ENCODE measurements at places on chromosomes 7 and 10.

GRCh38 chr7:90229682-90230081, 15.3 kb upstream of the CFAP69 start:
- DNase-seq = no peak

GRCh38 chr7:5679813-5680473, 101.5 kb downstream of the RNF216 start:
- DNase-seq = no peak

DNA sequence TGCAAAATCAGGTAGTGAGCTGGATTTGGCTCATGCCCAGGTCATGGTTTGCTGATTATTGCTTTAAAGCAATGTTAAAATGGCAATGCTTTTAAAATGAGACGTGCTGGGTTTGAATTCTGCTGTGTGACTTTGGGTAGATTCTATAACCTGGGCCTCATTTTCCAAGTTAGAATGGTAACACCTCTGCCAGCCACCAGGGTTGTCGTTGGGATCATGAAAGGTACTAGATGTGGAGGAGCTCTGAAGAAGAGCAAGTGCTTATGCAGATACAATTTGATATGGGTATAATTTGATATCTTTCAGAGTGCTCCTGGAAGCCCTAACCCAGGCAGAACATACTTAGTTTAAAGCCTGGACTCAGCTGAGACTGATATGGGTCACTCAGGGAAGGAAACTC, 60.0 kb downstream of the EVX1 start:
- no peak for DNase-seq

DNA sequence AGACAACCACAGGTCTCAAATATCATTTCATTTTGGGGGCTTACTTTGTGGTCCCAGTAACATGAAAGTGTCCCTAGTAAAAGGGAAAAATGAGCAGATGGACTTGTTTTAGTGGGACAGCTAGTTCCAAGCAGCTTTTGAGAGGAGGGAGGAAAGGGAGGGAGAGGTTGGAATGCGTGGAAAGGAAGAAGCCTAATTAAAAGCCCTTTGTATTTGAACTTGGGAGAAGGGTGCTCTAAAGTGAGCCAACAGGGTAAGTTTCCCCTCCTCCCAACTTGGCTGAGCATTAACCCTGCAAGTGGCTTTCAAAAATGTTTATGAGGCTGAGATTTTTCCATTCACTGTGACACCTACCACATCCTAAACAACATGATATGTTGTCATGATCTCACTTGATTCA, 38.8 kb upstream of the LYZL1 start:
- DNase-seq = no peak

DNA sequence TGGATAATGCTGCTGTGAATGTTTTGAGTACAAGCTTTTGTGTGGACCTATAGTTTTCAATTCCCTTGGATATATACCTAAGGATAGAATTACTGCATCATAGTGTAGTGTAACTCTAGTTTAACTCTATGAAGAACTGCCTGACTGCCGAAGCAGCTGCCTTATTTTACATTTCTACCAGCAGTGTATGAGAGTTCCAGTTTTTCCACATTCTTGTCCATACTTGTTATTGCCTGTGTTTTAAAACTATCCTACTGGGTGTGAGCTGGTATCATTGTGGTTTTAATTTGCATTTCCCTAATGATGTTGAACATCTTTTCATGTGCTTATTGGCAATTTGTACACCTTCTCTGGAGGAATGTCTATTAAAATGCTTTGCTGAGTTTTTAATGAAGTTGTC, 15.7 kb downstream of the SEPTIN7 start:
- no peak for DNase-seq

DNA sequence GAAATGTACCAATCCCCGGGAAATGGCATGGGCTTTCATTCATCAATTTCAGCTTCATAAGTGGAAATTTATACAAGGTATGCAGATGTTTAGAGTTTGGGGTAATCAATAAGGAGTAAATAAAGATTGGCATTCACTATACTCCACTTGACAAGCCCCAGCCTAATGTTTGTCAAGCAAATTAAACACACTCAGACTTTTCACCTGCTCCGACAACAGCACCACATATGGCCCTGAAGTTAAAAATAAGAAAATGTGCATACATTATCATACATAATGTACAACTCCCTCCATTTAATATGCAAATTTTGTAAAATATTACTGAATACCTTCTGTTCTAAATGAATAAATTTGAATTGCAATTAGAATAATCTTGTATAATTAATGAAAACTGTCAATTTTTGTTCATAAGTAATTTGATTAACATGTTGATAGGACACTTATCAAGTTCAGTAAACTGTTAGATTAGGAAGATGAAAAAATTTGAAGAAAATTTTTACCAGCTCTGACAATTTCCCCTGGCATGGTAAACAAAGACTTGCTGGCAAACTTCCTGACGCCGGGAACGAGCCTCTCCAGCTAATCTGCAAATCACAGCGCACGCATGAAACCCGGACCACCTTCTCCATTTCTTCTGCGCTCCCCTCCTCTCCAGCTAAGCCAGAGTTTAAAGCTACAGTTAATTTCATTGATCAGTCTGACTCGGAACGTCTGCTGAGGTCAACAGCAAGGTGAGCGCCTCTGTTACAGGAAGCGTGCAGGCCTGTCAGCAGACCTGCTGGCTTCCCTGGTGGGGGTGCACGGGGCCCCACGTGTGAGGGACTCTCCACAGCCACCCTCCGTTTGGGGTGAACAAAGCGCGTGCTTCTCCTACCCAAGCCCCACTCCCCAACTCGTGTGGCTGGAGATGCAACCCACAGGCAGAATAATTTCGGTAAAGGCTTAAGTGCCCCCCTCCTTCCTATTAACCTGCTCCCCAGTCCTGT, 70.7 kb downstream of the EBF3 start:
- DNase-seq = no peak

DNA sequence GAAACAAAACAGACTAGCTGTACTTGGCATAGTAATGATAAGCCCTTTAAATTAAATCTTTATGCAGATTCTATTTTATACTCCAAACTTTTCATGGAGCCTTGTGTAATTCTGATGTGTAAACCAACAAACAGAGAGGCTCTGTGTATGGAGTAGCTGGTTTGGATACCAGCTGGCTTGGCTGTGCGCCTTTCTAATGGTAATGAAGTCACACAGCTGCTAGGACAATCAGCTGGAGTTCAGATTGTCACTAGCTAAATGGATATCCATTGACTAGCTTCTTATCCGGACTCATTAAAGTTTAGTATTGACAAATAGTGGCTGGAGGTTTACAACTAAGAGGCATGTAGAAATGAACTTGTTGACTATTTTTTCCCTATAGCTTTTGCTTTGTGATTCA, 398.4 kb downstream of the DGKB start:
- DNase-seq = no peak

- no peak for DNase-seq
Measured at GRCh38 chr7:158684329-158684728, 20.3 kb downstream of the NCAPG2 start.

GRCh38 chr10:110269374-110270318, 35.1 kb downstream of the SMNDC1 start:
- DNase-seq = no peak

GRCh38 chr10:76287856-76288255, 856.4 kb downstream of the LRMDA start:
- no peak for DNase-seq

DNA sequence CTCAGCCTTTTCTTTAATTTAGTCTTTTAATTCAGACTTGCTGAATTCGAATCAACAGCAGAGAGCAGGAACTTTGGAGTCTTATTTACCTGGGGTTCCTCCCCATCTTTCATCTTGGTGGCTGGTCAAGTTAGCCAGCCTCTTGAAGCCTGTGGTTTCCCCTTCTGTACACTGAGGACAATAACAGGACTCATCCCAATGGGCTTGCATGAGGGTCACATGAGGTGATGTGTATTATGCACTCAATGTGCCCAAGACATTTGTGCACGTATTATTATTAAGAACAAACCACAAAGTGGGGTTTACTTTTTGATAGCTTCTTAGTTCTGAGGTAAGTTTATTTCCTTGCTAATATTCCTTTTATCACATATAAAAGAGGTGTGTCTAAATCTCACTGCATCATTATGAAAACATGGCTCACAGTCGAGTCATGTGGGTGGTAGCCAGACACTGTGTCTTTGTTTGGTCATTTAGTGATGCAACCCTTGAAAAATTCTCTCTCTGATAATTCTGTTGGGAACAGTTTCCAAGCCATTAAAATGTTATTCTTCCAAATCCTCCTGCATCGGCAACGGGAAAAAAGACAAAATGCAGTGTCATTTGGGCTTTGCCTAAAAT, 86.5 kb upstream of the GRB10 start:
- no peak for DNase-seq

- no peak for DNase-seq
Measured at GRCh38 chr7:76340617-76341131, 18.1 kb downstream of the YWHAG start.

- DNase-seq = no peak
Measured at GRCh38 chr10:10778959-10779358, 238.7 kb upstream of the CELF2 start.

DNA sequence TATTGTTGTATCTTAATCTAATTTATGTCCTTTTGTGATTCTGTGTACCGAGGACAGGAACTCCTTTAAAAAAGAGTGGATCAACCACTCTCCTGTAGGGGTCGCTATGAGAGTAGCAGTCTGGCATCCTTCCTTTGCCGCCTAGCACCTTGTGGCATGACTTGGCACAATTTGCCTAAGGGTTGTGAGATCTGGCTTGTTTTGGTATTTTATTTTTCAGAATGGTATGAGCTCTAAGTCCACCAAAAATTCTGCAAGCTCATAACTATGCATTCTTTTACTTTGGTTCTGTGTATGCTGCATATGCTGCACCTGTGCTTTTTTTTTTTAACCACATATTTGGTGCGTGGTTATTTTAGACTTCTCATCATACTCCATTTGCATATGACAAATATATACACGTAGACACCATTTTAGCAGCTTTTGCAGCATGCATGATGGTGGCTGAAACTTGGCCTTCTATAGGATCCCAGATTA, 112.8 kb downstream of the CDK14 start:
- DNase-seq = no peak

DNA sequence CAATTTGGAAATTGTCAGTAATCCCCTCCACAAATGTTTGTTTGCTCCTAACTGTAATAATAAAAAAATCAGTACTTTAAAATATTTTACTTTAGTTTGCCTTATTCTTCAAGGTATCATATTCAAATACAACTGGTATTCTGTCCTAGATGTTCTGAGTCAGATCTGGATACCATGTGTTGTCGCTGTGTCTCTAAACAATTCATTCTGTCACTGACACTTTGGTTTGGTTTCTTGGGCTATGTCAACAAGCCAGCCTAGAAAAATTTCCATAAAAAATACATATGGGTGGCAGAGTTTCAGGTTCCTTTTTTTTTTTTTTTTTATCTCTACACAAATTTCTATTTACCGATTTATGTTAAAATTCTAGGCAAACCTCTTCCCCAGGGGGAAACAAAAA, 33.2 kb upstream of the SEMA3D start:
- DNase-seq = no peak

DNA sequence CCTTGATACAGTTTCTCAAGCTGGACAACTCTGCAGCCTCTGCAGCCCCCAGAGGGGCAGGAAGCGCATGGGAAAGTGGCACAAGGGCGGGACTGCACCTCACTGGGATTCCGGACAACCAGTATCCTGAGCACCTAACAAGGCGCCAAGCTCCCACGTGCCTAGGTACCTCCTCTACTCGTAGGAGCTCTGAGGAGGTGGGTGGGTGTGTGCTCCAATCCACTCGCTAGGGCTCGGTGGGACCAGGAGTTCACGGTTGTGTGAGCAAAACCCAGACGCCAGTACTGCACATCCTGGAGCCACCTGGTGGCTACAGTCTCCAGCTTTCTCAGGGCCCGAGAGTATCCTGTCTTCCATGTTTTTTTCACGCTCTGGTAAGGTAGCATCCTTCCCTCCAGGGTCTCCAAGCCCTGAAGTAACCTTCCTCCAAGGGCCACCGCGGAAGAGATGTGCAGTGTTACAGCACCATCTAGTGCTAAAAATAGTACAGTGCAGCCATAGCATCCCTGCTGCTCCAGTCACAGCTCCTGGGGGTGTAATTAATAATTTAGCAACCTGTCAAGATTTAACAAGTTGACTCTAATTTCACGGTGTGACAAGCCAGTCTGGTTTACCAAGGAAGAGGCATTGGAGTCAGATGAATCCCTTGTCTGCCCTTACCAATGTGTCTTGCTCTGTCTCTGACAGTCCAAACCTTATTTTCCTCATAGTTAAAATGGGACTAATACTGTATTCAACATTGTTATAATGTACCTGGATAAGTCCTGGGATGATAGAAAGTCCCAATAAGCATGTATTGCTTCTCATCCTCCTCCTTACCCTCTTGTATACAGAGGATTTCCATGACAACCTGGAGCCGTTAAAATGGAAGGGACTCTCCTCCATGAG, 70.4 kb downstream of the HERPUD2 start:
- DNase-seq = no peak

DNA sequence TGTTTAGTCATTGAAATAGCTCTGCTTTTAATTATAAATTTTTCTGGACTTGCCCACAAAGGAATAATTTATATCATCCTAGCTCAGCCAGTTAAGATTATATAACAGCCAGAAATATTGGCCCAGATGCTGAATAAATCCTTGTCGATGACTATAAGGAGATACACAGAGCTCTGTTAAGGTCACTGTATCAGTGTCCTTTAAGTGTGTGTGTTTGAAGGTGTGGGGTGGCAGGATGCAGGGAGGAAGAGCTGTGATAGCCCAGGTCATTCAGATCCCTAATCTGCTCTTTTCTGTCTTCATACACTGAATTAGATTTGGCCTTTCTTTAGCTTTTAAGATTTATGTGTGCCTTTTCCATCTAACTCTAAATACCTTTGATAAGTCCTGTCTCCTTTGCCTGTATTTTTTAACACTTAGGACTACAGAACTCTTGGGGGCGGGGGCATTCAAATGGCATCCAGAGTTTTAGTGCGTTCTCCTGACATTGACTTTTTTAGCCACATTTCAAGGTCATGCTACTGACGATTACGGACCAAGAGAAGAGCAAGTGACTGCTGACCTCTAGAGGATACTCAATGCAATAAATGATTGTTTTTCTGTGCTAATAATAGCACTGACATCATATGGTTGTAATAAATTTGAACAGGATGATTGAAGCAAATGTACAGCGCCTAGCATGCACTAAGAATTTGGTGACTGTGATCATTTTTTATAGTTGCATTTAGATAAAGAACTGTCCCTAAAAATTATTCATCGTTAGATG, 172.3 kb downstream of the CACNB2 start:
- no peak for DNase-seq
